ENCODE measurements at places on chromosomes 1 and 21.
A peak's percentile ranks its signal among the peaks of the same experiment; 100 is the strongest.

GRCh38 chr1:64129701-64130100 lies 73.7 kb upstream of the UBE2U start:
- no peak for DNase-seq

- DNase-seq: no peak
Measured at GRCh38 chr1:213772128-213773063, 215.4 kb upstream of the PROX1 start.

DNA sequence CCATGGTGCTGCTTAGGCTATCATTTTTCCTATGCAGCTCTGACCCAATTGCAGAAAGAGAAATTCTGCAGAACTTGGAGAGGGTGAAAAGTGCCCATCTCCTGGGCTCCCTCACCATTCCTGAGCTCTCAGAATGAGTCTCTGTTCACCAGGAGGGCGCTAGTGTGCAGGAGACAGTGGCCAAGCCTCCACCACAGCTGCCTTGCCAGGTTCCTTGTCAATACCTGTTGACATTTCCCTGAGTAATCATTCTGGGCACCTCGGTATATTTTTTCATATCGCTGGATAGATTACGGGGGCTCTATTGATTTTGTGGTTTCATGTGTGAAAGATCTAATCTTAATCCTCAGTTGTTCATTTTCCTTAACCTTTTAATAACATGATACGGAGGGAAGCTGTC lies 13.0 kb upstream of the C8B start:
- DNase-seq: no peak

DNA sequence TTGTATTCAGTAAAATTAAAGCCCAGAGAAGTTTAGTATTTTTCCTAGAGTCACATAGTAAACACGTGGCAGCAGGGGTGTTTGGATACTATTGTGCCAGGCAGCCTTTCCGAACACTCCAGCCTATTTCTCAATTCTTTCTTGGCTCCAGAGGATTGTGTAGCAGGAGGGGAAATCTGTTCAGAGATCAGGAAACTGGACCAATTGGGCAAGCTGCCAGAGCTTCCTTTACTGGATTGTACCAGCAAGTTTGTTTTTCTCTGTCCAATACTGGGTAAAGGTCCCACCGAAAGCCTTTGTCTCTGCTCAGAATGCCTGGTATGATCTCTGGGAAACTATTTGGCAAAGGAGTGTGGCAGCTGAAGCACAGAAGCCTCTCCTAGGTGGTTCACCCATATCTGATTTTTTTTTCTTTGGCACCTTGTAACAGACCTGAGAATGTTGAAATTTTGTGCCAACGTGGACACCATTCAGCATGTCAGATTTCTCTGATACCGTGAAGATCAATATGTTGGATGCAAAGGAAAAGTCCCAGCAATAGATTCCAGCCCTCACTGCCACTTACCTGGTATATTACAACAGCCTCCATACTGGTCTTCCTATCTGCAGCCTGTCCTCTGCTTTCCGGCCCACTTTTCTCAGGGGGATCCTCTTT lies 126.2 kb downstream of the FGGY start:
- peak; percentile 41 for DNase-seq

DNA sequence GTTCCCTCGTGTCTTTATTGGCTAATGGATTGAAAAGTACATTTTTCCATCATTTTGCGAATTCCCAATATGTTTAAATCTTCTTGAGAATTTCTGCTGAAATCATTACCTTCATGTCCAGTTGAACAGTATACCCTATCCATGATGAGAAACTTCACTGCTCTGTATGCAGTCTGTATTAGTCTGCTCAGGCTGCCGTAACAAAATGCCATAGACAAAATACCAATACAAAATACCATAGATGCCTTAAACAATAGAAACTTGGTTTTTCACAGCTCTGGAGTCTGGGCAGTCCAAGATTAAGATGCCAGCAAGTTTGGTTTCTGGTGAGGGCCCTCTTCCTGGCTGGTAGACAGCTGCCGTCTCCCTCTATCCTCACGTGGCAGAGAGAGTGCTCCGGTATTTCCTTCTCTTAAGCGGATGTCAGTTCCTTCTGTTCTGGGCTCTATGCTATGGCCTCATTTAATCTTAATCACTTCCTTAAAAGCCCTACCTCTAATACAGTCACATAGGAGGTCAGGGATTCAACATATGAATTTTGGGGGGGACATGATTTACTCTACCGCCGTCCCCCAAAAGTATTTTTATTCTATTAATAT lies 27.0 kb downstream of the CXADR start:
- DNase-seq: no peak

GRCh38 chr21:42681296-42682206 lies 28.1 kb downstream of the PDE9A start:
- DNase-seq: no peak

GRCh38 chr1:175045097-175045496 lies 21.9 kb upstream of the MRPS14 start:
- no peak for DNase-seq
